Memory B cell (primary cell): ENCODE measurements at places on chromosomes 12 and 14.

GRCh38 chr14:79641371-79641770 lies 569.9 kb downstream of the DIO2 start:
- DNase-seq = no peak

- DNase-seq = no peak
Observed at GRCh38 chr14:105146976-105147635, 21.5 kb downstream of the JAG2 start.

DNA sequence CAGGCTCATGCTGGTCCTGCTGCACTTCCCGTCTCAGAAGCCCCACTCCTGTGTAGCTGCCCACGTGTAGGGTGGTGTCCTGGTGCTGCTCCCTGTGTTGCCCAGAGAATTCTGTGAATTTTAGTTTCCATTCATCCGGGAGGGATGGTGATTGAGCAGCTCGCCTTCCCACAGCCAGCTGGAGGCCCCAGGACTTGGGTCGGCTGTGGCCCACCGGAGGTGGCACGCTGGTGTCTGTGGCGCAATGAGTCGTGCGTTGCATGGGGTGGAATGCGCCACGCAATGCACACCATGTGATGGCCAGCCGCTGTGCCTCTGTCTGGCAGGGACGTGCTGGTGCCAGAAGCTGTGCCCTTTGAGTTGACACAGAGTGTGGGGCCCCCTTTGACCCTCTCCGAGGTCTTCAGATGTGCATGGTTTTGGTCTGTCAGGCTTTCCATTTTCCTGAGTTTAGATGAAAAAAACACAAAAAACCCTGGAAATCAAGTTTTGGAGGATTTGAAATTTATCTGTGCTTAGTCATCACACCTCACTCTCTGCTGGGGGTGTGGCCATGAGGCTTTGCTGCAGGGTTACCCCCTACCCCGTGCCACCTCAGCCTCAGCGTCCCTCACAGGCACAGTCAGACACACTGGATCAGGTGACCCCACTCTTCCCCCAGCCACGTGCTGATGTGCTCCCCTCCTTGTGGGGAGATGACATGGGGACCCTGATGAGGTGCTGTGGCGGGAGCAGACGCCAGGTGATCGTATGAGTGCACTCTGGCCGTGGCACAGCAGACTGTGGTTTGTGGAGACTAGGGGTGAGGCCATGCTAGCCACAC lies 64.6 kb downstream of the EP400 start:
- DNase-seq = no peak

GRCh38 chr14:60482743-60483142 lies 3.1 kb downstream of the C14orf39 start:
- no peak for DNase-seq

- DNase-seq = no peak
Observed at GRCh38 chr14:104085032-104085888, at the start of gene ASPG. ASPG (plus strand) TSS chr14:104085700; CDS start chr14:104085771, 71 bp downstream.

- DNase-seq = no peak
Observed at GRCh38 chr14:54211551-54212308, 185.1 kb upstream of the CDKN3 start.

GRCh38 chr14:80055226-80055625 lies 156.1 kb downstream of the DIO2 start:
- DNase-seq = no peak
